ENCODE measurements at places on chromosomes 3 and 15.
A peak's percentile ranks its signal among the peaks of the same experiment; 100 is the strongest.

DNA sequence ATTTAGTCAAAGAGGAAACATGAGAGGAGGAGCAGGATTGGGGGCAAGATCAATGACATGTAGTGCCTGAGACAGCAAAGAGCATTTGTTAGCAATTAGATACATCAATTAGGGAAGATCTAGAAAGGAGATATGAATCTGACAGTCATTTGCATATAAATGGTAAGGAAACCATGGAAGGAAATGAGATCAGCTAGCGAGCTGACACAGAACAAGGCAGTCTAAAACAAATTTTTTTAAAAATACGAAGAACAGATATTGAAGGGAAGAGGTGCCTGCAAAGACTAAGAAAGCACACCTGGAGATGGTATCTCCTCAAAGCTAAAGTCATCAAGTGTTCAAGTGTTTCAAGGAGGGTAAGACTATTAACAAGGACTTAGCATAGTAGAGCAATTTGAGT lies 4.6 kb downstream of the EPM2AIP1 start:
- peak; percentile 3 for DNase-seq

GRCh38 chr15:68379058-68379758 lies 52.8 kb downstream of the ITGA11 start:
- no peak for DNase-seq

GRCh38 chr15:63826528-63826927 lies 7.2 kb downstream of the HERC1 start:
- DNase-seq = peak; percentile 37

DNA sequence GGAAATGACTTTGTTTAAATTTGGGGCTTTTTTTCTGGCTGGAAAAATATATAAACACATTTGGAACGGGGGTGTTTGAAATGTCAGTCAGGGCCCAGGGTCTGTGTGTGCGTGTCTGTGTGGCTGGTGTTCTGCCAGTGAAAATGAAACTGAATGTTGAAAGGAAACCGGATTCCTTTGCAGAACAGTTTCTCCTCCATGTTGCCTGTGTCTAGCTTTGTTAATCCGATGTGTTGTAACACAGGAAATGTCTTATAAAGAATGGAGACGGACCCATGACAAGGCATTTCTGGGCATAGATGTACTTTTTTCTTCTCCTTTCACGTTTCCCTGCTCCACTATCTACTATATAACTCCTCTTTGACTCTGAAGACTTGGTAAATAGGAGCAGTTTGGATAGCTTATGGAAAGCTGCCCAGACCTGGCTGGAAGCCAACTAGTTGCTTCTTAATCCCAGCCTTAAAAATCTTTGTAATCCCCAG lies 2.8 kb downstream of the SQOR start:
- DNase-seq = peak; percentile 76

DNA sequence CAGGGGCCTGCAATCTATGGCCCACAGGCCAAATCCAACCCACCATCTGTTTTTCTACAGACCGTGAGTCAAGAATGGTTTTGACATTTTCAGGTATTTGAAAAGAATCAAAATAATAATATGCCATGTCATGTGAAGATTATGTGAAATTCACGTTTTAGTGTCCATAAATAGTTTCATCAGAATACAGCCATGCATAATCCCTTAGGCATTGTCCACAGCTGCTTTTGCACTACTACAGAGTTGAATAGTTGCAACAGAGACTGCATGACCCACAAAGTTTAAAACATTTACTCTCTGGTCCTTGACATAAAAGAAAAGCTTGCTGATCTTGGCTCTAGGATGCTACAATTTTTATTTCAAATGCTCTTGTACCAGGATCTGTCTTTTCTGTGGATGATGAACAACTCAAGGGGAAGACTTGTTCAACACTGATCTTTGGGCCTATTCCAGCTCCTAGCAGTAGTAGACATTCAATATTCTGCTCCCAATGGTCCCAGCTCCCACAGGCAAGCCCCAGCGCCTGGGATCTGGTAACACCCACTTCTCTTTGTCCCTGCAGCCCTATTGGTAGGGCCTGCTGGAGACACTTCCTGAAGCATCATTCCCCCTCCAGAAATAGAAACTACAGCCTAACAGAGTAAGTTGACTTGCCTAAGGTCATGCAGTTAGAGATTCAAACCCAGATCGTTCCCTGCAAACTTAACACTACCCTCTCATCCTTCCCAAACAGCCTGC lies 76.9 kb downstream of the MRPL46 start:
- DNase-seq = no peak

GRCh38 chr3:31620656-31621055 lies 87.9 kb downstream of the STT3B start:
- no peak for DNase-seq

GRCh38 chr15:73939138-73939537 lies 12.9 kb downstream of the LOXL1 start:
- no peak for DNase-seq

DNA sequence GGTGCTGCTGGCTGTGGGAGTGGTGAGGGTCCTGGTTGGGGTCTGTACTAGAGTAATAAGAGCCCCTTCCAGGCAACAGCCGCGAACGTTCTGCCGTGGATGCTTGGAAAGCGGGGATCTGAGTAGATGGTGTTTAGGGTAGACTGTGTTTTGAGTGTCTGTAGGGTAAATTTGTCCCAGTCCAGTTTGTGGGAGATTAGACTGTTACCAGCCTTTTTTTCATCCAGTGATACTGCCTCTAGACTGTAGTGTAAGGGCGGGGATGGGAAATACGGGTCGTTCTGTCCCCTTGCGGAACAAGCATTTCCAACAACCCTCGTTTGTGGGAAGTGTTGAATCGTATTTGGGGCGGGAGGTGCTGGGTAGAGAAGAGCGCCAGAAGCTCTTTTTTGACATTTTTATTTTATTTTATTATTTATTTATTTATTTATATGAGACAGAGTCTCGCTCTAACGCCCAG lies 424 bp downstream of the HAUS2 start:
- peak; percentile 6 for DNase-seq

- DNase-seq = no peak
Measured at GRCh38 chr15:72176159-72176558, 21.4 kb downstream of the GRAMD2A start.

DNA sequence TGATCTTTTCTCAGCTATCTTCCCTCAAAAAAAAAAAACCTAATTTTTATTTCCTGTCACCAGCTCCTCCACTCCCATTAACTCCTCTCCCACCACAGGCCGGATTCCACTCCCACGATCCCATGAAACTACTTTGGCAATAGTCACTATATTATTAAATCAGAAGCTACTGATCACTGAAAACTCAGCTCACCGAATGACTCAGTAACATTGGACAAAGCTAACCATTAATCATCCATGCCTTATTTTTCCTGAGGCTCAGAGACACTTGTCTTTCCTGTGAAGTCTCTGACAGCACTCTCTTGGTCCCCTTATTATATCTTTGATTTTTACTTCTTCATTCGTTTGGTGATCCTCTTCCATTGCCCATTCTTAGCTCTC lies 260.2 kb downstream of the CGGBP1 start:
- DNase-seq = no peak

GRCh38 chr3:61378311-61378710 lies 127.1 kb upstream of the FHIT start:
- no peak for DNase-seq

GRCh38 chr3:36494461-36495109 lies 114.3 kb downstream of the STAC start:
- DNase-seq = no peak

DNA sequence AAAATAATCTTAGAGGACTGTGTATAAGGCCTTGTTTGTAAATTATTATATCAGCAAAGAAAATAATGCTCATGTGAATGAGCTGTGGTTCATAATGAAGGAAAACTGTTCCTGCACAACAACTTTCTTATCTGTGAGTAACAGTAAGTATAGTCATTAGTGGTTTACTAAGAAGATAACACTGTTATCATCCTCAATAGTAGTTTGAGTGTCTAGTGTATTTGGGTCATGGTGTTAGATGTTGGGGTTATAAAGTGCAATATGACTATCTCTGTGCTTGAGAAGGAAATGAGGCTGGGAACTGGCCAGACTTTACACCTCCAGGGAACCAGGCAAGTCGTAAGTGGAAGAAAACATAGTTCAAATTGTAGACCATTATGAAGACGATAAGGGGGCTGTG lies 15.6 kb downstream of the VPS8 start:
- DNase-seq = no peak

DNA sequence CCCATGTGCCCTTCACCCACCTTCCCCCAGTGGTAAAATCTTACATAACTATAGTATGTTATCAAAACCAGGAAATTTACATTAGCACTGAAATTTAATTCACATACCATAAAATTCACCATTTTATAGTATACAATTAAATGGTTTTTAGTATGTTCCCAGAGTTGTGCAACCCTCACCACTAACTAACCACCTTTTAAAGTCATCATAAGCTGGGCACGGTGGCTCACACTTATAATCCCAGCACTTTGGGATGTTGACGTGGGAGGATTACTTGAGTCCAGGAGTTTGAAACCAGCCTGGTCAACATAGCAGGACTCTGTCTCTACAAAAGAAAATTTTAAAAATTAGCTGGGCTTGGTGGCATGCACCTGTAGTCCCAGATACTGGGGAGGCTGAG lies 13.7 kb downstream of the FRMD5 start:
- no peak for DNase-seq

- no peak for DNase-seq
Measured at GRCh38 chr3:74787011-74787410, 172.6 kb upstream of the CNTN3 start.

- no peak for DNase-seq
Measured at GRCh38 chr3:123122525-123123315, 55.9 kb downstream of the PDIA5 start.

GRCh38 chr3:11581237-11582190 lies 62.2 kb downstream of the VGLL4 start:
- no peak for DNase-seq

DNA sequence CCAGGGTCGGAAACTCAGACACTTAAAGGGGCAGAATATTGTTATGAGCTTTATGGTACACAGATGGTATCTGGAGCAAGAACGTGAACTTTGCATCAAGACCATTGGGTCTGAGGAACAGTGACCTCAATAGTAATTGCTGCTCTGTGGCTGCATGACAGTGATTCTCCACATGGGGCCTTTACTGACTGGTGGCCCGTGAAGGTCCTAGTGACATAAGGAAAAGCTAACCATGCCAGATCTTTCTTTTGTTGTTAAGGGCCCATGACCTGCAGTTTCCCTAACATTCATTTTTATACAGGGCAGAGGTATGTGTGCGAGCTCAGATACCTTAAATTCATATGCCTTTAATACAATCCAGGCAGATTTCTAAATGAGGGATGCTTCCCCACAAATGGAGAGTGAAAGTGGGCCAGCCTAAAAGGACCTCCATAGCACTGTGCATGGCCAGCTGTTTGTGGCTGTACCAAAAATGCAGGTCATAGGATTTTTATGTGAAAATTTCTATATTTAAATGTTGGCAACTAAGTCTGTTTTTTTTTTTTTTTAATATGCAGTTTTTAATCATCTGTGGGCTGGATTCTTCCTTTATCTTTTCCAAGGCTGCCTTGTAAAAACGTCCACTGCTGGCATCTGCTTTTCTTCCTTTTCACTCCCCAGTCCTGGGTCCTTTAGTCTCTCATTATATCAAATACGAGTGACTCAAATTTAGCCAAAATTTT lies 188.0 kb upstream of the IL12A start:
- no peak for DNase-seq

- DNase-seq = no peak
Measured at GRCh38 chr3:133227813-133228212, 172.0 kb upstream of the BFSP2 start.

DNA sequence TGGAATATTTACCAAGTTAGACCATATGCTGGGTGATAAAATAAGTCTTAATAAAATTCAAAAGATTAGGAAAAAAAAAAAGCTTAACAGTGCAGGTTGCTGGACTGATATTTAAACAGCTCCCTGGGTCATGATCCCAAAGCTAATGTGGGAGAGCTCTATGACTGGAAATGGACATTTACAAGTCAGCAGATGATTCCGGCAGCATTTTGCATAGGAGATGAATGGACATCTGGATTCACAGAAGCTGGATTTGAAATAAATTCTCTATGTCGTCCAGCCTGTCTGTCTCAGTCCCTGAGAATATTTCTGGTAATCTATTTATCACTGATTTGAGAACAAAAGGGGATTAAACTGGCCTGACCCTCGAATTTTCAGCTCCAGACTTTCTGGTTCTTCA lies 52.3 kb upstream of the KLHL25 start:
- no peak for DNase-seq
